ENCODE measurements at places on chromosomes 12 and 14.
A peak's percentile ranks its signal among the peaks of the same experiment; 100 is the strongest.

- DNase-seq, result peak; percentile 67
Measured at GRCh38 chr12:12736759-12737676, 19.9 kb downstream of the CDKN1B start.

GRCh38 chr14:30251017-30251416 lies 307.9 kb upstream of the G2E3 start:
- no peak for DNase-seq

GRCh38 chr12:105931762-105932570 lies 206.8 kb downstream of the NUAK1 start:
- no peak for DNase-seq

DNA sequence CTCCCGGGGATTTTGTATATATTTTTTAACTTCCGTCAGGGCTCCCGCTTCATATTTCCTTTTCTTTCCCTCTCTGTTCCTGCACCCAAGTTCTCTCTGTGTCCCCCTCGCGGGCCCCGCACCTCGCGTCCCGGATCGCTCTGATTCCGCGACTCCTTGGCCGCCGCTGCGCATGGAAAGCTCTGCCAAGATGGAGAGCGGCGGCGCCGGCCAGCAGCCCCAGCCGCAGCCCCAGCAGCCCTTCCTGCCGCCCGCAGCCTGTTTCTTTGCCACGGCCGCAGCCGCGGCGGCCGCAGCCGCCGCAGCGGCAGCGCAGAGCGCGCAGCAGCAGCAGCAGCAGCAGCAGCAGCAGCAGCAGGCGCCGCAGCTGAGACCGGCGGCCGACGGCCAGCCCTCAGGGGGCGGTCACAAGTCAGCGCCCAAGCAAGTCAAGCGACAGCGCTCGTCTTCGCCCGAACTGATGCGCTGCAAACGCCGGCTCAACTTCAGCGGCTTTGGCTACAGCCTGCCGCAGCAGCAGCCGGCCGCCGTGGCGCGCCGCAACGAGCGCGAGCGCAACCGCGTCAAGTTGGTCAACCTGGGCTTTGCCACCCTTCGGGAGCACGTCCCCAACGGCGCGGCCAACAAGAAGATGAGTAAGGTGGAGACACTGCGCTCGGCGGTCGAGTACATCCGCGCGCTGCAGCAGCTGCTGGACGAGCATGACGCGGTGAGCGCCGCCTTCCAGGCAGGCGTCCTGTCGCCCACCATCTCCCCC lies 777 bp downstream of the ASCL1 start:
- peak; percentile 33 for DNase-seq

- no peak for DNase-seq
Measured at GRCh38 chr12:82174936-82175335, 183.3 kb downstream of the CCDC59 start.

GRCh38 chr12:28415755-28416154 lies 225.5 kb downstream of the CCDC91 start:
- DNase-seq, result peak; percentile 86

DNA sequence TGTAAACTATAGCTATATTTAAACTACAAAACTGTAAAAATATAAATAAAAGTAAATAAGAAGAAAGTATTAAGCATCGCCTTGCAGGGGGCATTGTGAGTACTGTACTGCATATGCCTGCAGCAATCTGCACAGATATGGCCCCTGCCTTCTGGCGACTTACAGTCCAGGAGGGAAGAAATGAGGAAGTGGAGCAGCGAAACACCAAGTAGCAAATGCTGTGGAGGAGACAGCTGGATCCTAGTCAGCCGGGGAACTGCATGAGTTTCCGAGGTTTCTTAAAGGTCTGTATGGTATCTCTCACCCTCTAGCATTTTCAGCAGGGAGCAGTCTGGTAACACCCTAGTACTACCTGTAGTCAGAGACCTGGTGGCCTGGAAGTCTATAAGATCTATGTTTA lies 256.9 kb downstream of the CACNA1C start:
- no peak for DNase-seq

DNA sequence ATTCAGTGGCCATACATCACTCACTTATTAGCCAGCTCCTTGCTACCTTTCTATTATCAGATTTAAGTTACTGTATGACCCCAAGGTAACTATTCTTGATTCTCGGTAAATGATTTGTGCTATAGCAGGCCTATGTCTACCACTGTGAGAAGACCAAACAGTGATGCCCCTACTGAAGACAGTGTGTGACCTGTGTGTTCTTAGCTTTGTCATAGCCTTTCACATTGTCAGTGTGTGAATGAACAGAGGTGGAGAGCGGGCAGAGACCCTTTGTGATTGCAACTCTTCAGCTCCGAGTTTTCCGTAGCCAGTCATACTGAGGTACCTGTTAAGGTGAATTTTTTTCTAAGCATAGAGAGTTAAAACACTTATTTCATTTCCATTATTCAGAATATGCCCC lies 294.0 kb downstream of the LRFN5 start:
- no peak for DNase-seq

GRCh38 chr12:2811801-2812200 lies 667 bp upstream of the ITFG2 start:
- DNase-seq, result no peak

DNA sequence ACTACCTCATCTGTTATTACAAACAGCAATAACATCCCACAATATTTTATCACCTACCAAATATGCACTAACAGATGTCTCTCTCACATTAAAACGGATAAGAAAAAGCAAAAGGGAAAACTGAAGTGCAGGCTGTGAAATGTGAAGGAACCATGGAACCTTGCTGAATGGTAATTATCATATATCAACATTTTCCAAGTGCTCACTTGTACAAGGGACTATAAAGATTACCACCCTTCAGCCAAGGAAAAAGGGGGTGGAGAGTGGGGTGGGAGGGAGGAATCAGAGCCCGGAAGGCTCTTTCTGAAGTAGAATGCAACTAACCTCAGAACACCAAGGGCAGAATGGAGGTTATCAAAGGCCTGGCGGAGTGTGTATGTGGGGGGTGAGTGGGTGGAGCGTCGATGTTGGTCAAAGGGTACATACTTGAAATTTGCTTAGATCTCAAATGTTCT lies 1.2 kb downstream of the SNX6 start:
- DNase-seq, result peak; percentile 29

- DNase-seq, result no peak
Measured at GRCh38 chr12:604956-605355, 58.3 kb downstream of the NINJ2 start.

DNA sequence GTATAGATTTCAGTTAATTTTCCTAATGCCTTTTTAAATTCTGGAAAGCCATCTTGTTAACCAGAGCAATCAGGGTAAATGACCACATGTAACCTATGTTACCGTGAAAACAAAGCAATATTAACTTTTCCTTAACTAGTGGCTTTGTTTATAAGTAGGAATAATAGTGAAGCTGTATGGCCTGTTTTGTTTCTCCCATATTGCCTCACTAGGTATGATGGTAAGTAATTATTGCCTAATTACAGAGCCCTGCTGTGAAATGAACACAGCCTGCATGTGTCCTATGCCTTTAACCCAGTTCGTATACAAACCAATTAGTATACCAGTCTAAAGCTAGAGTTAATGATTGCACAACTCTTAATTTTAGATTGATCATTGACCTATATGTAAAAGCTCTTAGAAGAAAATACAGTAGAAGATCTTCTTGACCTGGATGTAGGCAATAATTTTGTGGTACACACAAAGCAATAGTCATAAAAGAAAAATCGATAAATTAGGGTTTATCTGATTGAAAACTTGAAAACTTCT lies 249.9 kb downstream of the CCDC91 start:
- DNase-seq, result no peak

GRCh38 chr12:18919871-18920511 lies 182.1 kb downstream of the CAPZA3 start:
- DNase-seq, result no peak

DNA sequence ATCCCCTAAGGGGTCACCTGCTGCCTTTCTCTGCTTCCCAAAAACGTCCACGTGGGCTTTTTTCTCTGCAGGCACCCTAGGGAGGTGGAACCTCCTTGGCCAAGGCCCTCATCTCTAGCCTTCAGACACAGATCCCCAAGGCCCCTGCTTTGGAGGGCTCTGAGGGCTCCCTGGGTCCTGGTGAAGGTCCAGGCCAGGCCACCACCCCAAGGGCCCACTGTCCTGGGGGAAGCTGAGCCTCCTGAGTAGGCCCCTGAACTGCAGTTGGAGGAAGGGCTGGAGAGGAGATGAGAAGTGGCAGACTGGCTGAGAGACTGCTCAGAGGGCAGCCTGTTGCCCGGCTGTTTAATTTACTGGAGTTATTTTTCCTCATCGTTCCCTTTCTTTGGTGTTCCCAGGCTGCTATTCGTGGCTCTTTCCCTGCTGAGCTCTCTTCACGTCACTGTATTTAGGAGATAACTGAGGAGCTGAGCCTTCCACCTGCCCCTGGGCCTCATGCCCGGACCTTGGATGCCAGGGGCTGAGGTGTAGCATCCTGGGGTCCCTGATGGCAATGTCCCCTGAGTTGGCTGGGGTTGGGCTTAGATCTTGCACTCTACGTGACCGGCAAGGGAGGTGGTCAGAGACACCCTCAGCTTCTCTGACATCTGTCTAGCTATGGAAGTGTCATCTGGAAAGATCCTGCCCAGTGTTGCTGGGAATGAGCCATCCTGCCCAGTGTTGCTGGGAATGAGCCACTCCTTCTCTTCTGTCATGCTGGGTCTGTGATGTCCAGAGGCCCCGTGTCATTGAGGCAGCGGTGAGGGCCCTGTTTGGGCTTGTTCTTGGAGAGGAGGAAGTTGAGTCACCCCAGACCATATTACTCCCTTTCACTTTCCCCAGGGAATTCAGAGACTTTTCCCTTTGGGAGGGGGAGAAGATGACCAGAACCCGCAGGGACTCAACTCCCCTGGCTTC lies 139.8 kb downstream of the TSPAN9 start:
- DNase-seq, result peak; percentile 93

GRCh38 chr12:105852951-105853350 lies 285.8 kb downstream of the NUAK1 start:
- DNase-seq, result peak; percentile 70

- peak; percentile 61 for DNase-seq
Measured at GRCh38 chr14:89615421-89615820, 198.4 kb upstream of the FOXN3 start.

DNA sequence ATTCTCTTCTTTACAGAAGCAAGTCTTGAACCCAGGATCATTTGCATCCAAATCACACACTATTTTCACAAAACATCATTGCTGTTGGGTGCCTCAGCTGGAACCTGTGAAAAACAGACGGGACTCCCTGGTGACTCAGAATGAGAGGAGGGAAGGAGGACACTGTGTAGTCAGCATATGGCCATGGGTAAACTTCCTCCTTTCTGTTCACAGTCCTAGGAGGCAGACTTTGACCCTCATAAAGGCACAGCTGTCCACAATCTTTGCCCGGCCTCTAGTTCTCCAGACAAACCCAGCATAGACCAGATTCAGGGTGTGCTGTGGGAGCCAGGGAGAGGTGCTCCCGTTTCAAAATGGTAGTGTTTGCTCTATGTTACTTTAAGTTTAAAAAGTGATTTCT lies 62.0 kb downstream of the DYRK2 start:
- peak; percentile 57 for DNase-seq

DNA sequence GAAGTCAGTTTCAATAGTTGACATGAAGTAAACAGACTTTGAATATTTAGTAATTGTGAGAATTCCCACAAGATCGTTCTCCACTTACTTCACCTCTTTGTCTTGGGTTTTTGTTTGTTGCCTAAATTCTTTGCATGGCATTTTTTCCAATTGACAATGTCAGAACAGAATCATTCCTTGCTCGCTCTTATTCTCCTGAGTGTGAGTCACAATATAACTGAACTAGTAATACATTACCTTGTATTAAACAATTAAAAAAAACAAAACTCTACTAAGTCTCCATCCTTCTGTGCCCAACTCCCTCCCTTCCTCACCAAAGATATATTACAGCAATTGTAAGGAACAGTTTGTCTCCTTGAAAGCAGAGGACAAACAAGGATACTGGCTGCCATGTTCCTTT lies 638.8 kb upstream of the NOVA1 start:
- DNase-seq, result no peak

- no peak for DNase-seq
Measured at GRCh38 chr14:33812181-33812580, 138.7 kb downstream of the EGLN3 start.

DNA sequence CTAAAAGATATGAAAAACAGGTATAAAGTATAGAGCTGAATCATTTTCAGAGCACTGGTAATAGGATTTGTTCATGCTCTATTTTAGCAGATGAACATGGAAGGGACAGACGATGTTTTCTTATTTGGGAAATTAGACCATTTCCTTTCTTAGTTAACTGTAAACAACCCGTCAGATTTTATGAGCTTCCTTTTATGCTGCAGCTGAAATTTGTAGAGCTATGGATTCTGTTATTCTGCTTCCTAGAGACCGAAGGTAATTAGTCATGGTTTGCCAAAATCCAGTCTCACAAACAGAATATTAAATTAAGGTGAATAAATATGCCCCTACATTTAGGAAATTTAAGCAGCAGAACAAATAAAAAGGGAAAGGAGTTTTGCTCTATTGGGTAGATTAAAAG lies 180.2 kb upstream of the SYT1 start:
- no peak for DNase-seq

GRCh38 chr12:50537538-50537919 lies 32.7 kb downstream of the DIP2B start:
- peak; percentile 75 for DNase-seq

- no peak for DNase-seq
Measured at GRCh38 chr12:13537623-13538022, 341.1 kb downstream of the EMP1 start.

GRCh38 chr14:74985028-74985310 lies 17.8 kb upstream of the EIF2B2 start:
- DNase-seq, result no peak

DNA sequence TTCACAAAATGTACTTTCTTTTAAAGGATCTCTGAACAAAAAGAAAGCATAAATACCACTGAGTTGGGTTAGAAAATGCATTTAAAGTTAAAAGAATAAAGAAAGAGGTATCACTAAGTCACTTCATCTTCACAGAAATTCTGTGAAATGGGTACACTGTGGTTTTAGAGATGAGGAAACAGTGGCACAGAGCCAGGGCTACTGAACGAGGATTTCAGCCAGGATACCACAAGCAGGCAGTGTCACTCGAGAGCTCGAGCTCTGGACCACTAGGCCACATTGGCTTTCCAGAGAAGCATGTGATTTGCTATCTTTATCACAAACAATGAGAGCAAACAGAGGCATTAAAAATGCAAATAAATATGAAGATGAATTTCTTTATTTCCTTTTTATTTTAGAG lies 51.0 kb downstream of the WDHD1 start:
- DNase-seq, result peak; percentile 26
